ENCODE measurements at places on chromosomes 2 and 18. TPM values are rescaled to one million over a fixed set of nuclear protein-coding genes. Genes with fewer than 3 reads are reported as not detected.

Gene ANKRD36C
- total RNA-seq, result 47.7 TPM

- DNase-seq, result no peak
Observed at GRCh38 chr2:33678436-33678835, 79.3 kb upstream of the FAM98A start.

GRCh38 chr18:48048251-48048650, 117.8 kb upstream of the SMAD2 start:
- no peak for DNase-seq

GRCh38 chr2:40360652-40361051, 91.2 kb downstream of the SLC8A1 start:
- DNase-seq, result no peak

DNA sequence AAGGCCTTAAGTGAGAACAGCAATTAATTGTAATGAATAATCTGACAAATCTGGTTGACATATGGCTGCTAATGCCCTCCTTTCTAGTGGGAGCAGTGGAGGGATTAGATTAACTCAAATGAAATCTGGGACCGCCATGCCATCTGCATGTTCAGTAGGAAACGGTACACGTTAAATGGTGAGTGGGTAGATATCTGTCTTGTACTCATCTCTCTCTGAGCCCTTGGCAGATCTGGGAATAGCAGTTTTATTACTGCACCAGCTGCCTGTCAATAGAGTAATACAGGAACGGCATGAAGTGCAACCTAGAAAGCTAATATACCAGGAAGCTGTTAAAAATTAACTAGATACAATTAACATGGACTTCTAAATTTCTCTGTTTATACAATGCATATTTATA, 258.8 kb downstream of the GPD2 start:
- DNase-seq, result no peak

Gene ALPG
- total RNA-seq, result not detected

DNA sequence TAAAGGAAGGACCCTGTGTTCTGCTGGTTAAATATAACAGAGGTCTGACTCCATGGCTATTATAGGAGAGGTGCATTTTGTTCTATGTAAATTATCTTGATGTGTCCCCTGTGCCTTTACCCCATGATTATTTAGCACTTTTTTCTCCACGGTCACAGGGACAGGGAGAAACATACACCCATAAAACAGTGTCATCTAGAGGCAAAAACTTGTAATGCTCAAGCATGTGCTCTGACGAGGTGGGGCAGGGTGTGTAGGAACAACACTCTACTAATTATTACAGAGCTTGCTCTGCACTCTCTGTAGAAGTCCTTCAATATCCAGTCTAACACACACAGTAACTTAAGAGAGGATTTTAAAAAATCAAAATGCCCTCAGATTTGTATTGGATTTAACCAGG, 187.9 kb downstream of the NEDD4L start:
- no peak for DNase-seq

- DNase-seq, result no peak
Observed at GRCh38 chr18:50709193-50709592, 110.6 kb downstream of the MRO start.

DNA sequence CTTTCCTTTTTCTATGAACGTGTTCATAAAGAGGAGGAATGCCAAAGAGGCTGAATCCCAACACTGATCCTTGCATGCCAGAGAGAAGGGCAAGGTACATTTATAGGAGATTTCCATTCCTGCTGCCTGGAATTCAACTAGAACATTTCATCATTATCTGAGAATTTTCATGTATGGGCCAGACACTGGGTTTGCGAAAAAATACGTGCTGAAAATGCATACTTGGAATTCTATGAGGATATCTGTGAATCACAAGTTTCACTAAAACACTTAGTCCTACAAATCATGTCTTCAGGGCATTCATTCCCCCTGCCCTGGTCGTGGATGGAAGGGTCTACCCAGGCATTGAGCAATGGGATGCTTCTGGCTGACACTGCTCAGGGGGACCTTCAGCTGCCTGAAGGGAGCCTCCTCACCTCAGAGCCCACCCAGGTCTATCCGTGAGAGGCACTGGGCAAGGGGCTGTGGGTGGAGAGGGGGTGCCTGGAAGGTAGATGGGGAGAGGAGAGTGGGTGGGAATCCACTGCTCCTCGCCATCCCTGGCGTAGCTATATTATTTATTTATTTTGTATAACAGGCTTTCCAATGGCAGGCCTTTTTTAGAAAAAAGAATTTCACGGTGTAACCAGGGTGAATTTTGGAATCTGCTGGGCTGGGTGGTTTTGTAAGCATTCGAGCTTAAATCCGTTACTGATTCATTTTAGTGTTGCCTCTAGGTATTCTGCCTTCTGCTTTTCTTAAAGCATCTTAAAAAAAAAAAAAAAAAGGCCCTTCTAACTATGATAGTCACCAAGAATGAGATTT, 560.6 kb upstream of the ID2 start:
- no peak for DNase-seq

Gene VAMP8
- total RNA-seq, result 76.0 TPM

DNA sequence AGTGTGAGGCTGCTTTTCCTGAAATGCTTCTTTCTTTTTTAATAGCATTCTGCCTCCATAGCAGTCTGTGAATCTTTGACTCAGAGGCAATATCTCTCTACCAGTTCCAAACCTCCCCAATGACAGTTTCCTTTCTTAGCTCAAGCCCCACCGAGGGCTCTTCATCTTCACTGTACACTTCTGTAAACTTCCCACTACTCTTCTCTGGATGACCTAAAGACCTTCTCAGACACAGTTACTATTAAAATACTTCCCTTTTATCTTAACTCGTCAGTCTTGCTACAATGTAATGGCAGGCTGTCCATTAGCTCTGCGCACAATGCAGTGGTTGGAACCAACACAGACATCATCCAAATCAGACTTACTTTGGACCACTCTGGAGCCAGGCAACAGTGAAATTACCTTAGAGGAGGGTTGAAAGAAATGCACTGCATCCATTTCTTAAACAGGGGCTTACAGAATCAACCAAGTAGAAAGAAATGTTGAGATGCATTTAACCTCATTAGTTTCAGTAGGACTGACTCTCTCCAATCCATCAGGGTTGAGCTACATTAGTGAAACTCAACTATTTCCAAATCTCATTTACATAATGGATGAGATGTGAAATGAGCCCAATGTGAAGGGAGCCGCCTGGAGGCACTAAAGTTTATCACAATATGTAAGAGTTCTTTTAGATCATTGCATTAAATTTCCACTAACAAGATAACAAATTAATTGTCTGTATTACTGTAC, 343.8 kb downstream of the SETBP1 start:
- no peak for DNase-seq

DNA sequence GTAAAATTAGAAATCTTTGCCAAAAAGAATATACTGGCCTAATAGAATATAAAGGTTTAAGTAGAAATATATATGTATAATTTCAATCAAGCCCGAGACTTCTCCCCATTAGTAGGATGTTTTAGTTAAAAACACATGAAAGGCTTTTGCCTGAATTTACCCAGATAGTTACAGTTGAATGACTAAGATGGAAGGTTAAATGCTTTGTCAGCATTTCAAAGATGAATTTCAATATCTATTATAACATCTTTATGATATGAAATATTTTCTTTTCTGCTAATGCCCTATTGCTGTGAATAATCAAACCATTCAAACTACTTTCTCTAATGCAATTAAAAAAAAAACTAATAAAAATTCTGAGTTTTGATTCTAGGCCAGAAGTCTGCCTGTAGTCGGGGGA, 18.0 kb upstream of the ABCA12 start:
- DNase-seq, result no peak

- DNase-seq, result no peak
Observed at GRCh38 chr2:154408786-154409185, 289.7 kb upstream of the KCNJ3 start.

DNA sequence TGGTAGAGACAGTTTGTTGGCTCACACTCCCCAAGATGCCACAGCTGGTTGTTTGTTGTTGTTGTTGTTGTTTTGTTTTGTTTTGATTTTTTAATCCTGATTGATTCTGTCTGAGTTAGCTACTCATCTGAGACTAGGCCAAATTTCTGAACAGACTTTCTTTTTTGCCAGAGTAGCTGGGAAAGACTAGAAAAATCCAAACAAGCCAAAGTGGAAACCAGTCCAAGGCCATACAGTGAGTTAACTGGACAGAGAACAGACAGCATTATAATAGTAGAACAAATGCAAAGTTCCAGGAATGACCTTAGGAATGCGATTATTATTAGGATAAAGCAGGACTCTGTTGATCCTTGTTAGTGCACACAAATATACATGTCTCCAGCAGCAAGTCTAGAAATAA, 43.8 kb upstream of the CYP26B1 start:
- no peak for DNase-seq

DNA sequence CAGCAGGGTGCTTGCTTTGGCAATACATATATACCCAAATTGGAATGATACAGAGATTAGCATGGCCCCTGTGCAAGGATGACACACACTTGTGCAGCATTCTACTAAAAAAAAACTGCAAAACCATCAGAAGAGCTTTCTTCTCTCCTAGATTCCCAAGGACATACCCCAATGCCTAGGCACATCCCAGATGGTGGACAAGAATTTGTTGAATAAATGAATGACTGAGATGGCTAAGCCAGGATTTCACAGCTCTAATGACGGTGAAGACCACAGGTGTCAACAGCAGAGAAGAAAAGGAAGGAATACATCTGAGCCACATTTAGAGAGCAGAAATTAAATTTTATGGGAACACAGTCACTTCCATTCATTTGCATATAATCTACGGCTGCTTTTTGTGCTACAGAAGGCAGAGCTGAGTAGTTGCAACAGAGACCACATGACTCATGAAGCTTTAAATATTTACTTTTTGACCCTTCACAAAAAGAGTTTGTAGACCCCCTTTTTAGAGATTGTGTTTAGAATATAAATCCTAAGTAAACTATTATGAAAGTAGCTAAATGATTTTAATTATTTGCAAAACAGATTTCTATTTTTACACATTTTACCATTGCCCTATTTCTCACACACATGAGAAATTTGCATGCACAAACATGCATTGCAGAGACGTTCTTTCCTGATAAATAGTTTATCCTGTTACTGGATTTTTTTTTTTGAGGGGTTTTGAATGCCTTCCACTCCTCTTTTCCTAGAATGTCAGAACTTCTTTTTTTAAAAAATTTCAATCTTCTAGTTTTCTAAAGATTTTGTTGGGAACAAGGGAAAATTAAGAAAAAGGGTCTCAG, 119.0 kb downstream of the PMAIP1 start:
- DNase-seq, result no peak

DNA sequence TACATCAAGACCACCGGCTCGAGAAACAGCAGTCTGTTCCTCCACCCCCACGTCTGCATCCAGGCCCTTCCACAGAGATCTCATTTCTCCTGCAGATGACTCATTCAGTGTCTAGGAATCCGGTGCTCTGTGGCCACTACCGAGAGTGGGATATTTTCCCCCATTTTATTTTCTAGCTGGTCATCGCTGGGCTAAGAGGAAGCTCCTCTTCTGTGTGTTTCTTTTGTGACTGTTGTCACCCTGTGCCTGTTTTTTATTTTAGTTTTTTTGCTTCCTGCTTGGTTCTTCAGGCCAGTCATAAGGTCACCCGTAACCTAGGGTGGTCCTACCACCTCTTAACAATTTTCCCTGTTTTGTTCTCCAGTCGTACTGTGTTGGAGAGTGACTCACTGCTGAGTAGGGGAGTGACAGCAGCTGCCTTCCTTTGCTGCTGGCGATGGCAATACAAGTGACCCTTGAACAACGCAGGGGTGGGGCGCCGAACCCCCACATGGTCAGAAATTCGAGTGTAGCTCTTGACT, 6.7 kb downstream of the RAMP1 start:
- no peak for DNase-seq

Gene ABCB11
- 0.09 TPM for total RNA-seq
